ENCODE measurements at places on chromosomes 7 and 10.

DNA sequence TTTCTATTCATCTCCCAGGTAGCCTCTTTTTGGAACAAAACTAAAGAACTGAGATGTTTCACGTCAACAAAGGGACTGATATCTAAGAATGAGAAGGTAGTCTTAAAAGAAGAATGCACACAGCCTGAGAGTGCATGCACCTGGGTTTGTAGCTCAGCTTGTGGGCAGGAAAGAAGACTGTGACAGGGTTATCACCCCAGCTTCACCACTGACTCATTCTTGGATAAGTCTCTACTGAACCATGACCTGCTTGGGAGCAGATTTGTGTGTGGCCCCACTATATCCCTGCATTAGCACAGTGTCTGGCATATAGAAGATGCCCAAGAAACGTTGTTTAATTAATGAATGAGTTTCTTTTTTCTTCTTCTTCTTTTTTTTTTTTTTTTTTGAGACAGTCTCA lies 187.5 kb downstream of the GPAM start:
- no peak for DNase-seq

- DNase-seq: no peak
Measured at GRCh38 chr7:32879460-32879859, 12.1 kb downstream of the KBTBD2 start.

- no peak for DNase-seq
Measured at GRCh38 chr7:66267249-66267648, 62.1 kb downstream of the TPST1 start.

GRCh38 chr7:148664324-148664723 lies 34.4 kb upstream of the CUL1 start:
- no peak for DNase-seq

DNA sequence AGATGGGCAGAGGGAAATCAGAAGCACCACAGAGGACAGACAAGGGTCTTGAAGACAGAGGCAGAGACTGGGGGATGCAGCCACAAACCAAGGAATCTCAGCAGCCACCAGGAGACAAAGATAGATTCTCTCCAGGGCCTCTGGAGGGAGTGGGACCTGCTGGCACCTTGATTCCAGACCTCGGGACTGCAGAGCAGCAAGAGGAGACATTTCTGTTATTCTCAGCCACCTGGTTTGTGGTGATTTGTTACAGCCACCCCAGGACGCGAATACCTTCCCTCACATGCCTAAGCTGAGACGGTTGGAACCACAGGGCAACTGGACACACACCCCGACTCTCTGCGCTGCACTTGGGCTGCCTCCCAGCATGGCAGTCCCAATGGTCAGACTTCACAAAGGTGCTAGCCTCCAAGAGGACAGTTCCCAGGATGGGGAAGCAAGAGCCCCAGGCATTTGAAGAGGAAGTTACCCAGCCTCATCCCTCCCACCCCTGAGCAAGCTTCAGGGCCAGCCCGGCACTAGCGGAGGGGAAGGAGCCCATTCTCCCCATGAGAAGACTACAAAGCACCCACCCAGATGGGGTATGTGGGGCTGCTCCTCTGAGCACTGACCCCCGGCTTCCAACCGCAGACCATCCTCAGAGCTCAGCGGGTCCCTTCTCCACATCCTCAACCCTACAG lies 104.6 kb upstream of the INSIG1 start:
- DNase-seq: peak; percentile 58

DNA sequence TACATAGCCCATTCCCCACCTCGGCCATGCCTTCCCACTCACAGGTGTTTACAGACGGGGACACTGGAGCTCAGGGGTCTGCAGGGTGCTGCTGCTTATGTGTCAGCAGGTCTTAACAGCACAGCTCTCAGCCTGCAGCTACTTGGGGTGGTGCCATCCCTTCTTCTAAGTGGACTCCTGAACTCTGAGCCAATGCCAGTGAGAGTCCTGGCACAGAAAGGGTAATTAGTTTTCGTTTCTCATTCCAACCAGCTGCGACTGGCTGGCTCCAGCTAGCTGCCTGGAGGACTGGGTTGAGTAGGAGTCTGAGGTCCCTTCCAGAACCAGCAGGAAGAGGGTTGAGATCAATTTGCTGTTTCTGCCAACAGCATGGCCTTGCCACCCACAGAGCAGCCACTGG lies 88.3 kb upstream of the AGK start:
- DNase-seq: no peak
